ENCODE measurements at places on chromosomes 12 and 14.

- peak; percentile 45 for DNase-seq
These were observed 2.1 kb downstream of the CHST11 start for GRCh38 chr12:104458694-104459367.

DNA sequence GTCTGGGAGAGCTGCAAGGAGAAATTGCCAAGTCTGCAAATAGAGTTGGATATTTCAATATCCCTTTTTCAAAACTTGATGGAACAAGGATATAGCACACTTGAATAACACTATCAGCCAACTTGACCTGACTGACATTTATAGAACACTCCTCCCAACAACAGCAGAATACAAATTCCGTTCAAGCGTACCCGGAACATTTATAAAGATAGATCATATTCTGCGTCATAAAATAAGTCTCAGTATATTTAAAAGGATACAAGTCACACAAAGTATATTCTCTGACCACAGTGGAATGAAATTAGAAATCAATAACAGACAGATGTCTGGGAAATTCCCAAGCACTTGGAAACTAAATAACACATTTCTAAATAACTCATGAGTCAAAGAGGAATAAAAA is 29.0 kb upstream of the MEG3 start:
- DNase-seq = no peak

- DNase-seq = no peak
These were observed 16.7 kb upstream of the DIO3 start for GRCh38 chr14:101544550-101544949.

DNA sequence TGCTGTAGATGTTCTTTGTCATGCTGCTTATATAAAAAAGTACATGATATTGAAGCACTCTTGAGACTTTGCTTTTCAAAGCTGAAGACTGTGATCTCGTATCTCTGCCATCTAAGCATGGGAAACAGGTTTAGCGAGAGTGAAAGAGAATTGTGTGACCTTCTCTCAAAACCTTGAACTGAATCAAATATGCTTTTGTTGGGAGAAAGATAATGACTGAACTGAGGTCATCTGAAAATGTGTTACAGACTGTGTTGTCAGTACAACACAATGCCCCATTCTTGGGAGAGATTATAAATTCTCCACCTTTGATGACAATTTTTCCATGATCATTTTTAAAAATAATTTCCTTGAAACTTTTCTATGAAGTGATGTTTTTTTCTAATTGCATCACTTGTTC is 272.1 kb upstream of the SEL1L start:
- no peak for DNase-seq

GRCh38 chr12:88408823-88409222 is 171.4 kb downstream of the KITLG start:
- no peak for DNase-seq

- no peak for DNase-seq
These were observed 44.8 kb downstream of the RHOJ start for GRCh38 chr14:63249092-63249491.

- peak; percentile 18 for DNase-seq
These were observed 141.8 kb upstream of the RASSF8 start for GRCh38 chr12:25816637-25817036.
